Hypothalamus (tissue), 51 donors: ENCODE measurements at places on chromosomes 7 and 10.
A peak's percentile ranks its signal among the peaks of the same experiment; 100 is the strongest.

GRCh38 chr10:50512743-50513416 lies 110.9 kb downstream of the SGMS1 start:
- no peak for DNase-seq

GRCh38 chr10:88971221-88972061 lies 18.9 kb upstream of the ACTA2 start:
- no peak for DNase-seq

- DNase-seq = no peak
Observed at GRCh38 chr7:20352573-20353306, 22.0 kb downstream of the ITGB8 start.

GRCh38 chr10:132417957-132418441 lies 21.0 kb downstream of the PWWP2B start:
- DNase-seq = no peak

- DNase-seq = no peak
Observed at GRCh38 chr10:129258283-129258923, 208.6 kb upstream of the MGMT start.

- DNase-seq = no peak
Observed at GRCh38 chr7:81327468-81328266, 408.8 kb upstream of the SEMA3C start.

- no peak for DNase-seq
Observed at GRCh38 chr7:102291056-102291915, 4.6 kb downstream of the SH2B2 start.

DNA sequence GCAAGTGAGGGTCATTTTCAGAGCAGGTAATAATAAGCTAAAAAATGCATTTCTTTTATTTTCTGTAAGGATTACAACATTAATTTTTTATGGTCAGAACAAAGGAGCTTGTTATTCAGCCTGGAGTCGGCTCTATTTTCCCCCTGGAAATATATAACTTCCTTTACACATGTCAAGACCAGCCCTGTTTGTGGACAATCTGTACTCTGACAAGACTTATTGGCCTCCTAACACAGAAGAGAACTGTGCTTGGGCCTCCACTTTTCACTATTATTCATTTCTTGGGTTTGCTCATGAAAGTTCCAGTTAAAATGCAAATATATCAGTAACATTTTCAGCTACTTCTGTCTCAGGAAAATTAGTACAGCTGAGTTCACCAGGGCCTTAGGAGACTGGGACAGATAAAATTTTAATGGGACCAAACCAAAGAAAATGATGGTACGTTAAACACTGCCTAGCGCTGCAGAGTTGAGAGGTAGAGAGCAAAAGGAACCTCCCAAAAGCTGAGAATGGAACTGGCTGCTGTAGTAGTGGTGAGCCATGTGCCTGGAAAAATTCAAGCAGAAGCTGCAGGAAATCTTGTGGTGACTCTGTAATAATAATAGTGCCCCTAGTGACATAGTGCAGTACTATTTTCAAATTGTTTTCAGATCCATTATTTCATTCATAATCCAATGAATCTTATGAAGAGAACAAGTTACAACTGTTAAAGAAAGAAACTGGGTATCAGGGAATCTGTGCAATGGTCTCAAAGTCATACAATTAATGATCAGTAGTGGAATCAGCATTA lies 227.2 kb upstream of the KIAA1217 start:
- DNase-seq = no peak

DNA sequence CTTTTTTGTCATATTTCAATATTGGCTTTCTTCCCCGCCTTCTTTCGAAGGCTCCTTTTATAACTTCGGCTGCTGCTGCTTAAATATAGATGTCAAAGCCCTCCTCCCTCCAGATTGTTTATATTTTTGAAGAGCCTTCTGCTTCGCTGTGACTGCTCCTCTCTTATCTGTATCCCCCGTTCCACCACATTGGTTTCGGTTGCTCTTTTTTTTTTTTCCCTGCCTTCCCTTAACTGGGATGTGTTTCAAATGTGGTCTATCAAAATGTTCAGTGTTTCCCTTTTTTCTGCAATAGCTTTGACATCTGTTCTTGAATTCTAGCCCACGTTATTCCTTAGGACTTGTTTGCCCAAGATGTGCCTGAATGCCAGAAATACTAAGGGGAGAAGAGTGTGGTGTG lies 96.4 kb downstream of the CUX1 start:
- DNase-seq = no peak

GRCh38 chr7:151433721-151434400 lies 6.1 kb downstream of the CRYGN start:
- DNase-seq = no peak

DNA sequence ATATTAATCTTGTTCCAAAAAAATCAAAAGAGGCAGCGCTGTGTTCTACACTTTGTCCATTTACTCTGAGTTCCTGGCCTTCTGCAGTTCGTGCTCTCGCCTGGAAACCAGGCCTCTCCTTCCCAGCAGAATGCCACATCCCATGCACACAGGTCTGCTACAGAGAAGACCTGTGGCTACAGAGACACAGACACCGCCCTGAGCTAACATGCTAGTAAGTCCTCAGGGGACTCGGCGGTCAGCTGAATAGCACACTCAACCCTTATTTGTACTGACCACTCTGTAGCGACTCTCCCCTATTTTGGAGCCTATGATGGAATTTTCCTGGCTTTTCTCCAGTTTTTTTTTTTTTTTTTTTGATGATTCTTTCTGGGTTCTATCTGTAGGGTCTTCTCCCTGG lies 12.8 kb downstream of the CREB3L2 start:
- DNase-seq = no peak

DNA sequence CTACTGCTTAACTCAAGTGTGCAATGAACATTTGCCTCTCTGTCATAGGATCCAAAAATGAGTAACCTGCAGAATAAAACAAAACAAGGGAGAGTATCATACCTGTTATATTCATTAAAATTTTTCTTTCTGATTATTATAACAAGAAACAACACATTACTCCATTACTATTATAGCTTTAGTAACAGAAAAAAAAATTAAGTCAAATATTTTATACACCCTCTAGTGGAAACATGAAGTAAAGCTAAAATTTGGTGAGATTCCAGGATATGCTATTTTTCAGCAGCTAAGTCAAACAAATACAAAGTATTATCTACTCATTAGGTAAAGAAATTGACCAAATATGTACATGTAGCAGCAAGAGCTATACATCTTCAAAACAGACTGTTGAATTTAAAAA lies 56.3 kb downstream of the PDZD8 start:
- DNase-seq = no peak

DNA sequence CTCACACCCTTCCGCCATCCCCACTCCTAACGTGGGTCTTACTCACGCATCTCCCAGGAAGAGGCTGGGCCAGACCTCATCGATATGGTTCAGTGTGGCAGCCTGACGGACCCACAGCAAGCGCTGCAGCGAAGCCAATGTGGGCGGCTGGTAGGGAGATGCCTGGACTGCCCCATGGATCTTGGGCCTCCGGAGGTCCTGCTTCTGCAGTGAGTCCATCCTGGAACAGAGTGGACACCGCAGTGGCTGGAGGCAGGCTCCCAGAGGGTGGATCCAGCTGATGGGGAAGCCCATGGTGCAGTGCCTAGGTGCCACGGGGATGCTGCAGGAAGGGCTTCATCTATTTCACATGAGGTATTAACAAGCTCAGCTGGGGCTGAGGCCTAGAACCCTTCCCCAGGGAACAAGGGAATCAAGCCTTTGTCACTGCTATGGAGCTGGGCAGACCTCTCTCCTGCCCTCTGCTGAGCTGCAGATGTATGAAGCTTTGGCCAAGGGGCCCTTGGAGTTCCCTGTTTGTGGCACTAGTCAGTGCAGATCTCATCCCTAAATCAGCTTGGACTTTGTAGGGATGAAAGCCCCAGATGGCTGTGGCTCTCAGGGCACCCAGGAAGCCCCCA lies 13.7 kb upstream of the SAMD8 start:
- no peak for DNase-seq

- DNase-seq = no peak
Observed at GRCh38 chr10:15745751-15746150, 26.0 kb upstream of the ITGA8 start.

DNA sequence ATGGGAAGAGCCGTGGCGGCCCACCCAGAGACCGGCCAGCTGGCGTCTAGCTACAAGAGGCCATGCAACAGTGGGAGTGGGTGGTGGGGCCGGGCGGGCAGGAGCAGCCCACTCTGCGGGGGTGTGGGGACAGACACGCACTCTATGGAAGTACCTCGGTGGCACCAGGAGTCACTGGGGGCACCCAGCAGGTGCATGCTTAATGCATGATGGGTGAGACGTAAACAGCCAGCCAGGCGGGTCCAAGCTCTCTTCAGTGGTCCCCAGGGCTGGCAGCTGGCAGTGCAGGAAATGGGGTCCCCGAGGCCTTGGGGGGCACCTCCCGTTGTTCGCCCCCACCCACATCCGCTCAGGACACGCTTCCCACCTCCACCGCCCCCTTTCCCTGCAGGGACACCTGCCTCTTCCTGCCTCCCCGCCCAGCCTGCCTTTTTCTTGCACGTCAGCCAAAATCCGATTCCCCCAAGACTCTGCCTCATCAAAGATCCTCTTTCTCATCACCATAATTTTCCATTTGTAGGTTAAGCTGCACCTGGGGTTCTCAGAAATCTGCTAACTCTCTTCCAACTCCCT lies 22.6 kb upstream of the PSMG3 start:
- DNase-seq = no peak

DNA sequence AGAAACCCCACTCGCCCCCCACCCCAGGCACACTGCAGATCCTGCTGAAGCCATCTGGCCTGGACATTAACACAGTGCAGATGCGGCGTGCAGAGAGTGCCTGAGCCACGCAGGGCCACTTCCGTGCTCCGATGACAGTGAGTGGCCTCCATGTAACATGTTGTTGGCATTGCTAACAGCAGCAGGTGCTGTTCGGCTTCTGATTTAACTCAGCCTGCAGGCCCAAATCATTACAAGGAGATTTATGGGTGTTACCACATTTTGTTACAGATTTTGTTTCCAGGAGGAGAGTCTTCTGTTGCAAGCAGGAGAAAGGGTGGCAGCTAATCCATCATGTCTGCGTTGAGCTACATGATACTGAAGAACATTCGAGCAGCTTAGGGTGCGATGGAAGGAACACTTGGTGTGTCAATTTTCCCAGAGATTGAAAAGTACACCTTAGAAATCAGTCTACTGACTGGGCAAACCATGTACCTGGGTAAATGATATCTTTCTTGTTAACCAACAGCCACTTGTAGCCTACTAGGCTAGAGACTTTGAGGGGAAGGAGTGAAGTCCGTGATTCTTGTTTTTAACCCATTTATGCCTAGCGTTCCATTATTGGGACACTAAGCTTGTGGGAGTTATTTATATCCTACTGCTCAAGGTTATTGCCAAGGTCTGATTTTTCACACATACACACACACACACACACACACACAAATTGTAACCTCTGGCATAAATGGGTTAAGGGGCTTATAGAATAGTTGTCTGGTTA lies 90.0 kb downstream of the JCAD start:
- DNase-seq = no peak

DNA sequence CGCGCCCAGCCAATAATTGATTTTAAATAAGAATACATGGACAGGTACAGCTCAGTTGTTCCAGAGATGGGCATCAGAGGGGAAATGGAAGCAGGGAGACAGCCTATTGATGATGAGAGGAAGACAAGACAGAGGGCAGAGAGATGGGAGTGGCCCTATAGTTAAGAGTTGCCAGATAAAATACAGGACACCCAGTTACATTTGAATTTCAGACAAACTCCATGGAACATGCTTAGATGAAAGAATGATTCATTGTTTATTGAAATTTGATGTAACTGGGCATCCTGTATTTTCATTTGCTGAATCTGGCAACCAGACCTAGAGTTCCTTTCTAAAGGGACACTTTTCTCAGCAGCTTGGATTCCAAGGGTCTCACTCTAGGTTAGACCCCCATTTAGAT lies 341.1 kb downstream of the FRMD4A start:
- DNase-seq = no peak

GRCh38 chr10:12051241-12051640 lies 8.6 kb upstream of the UPF2 start:
- no peak for DNase-seq

GRCh38 chr10:97494863-97495506 lies 3.2 kb downstream of the MMS19 start:
- DNase-seq = no peak

- no peak for DNase-seq
Observed at GRCh38 chr10:103041391-103041790, 123.3 kb downstream of the CNNM2 start.

GRCh38 chr7:93301736-93302135 lies 69.6 kb downstream of the VPS50 start:
- no peak for DNase-seq

- no peak for DNase-seq
Observed at GRCh38 chr7:159249671-159250070, 105.0 kb upstream of the VIPR2 start.

- no peak for DNase-seq
Observed at GRCh38 chr10:18500576-18500975, 150.8 kb downstream of the NSUN6 start.

DNA sequence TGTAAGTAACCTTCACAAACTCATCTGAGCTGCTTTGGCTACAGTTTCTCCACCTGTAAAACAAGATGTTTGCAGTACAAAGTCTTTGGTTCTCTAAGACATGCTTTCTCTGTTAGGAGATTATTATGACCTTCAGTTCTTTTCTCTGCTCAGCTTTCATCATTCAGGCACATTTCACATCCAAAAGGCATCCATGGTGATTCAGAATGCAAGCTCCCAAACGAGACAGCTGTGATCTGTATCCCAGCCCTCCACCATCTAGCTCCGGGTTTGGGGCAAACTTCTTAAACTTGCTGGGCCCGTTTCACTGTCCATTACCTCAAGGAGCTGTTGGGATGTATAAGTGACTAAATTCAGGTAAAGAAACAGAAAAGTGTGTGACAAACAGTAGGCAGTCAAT lies 95.8 kb upstream of the COL1A2 start:
- no peak for DNase-seq

DNA sequence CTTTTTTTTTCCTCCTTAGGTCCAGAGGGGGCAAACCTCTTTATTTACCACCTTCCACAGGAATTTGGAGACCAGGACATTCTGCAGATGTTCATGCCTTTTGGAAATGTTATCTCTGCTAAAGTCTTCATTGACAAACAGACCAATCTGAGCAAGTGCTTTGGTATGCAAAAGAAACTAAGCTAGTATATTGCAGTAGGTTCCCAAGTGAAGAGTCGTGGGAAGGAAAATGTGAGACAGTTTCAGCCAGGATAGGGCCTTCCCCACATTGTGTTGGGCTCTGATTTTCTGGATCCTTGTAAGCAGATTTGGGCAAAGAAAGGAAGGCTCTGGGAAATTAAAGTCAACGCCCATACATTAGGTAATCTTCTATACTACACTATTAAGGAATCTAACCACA lies 285.6 kb downstream of the USP6NL start:
- DNase-seq = no peak

DNA sequence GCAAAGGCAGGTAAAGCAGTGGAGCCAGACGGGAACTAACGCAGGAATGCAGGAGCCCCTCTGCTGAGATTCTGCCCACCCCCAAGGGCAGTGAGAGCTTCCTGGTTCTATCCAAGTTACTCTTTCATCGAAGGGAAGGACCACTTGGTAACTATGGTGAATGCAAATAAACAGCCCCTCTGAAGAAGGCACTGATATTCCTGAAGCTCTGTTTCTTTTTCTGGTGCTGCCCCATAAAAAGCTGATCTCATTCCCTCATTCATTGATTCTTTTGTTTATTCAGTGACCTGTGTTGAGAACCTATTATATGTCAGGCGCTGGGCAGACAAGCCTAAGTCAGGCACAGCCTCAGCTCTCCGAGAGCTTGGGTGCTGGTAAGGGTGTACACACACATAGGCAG lies 217.3 kb downstream of the SNX10 start:
- DNase-seq = no peak

- peak; percentile 16 for DNase-seq
Observed at GRCh38 chr7:141071260-141071854, 2.5 kb upstream of the TMEM178B start.
